Right ventricle myocardium inferior (tissue), 1 donor: ENCODE measurements at places on chromosomes 2 and 18. TPM values are rescaled to one million over a fixed set of nuclear protein-coding genes. Genes with fewer than 3 reads are reported as not detected.

- no peak for DNase-seq
These were observed 368.9 kb upstream of the HS6ST1 start for GRCh38 chr2:128687565-128687964.

DNA sequence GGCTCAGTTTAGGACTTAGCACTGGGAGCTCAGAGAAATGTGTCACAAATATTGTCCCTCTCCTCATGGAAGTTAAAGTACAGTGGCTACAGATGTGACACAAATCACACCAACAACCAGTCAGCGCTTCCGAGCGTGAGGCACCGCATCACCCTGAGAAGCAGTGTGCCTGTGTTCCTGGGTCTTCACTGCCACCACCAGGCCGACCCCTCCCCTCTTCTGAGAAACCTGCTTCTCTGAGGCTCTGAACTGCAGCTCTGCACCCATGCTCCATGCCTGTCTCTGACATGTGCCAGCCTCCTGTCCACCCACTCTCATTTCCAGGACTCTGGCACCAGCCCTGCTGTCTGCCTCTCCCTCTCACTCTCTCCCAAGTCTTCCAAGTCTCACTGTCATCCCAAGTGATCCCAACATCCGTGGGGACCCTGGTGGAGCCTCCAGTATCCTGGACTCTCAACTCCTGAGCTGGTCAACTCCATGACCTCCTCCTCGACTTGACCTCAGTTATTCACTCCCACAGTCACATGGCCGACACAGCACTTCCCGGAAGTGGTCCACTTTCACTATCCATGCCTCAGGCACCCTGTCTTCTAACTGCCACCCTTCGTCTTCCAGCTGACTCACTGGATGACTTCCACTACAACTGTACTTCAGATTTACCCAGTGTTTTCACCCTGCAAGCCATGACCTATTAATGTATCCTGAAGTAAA lies 73.5 kb downstream of the FBXO15 start:
- DNase-seq, result no peak

DNA sequence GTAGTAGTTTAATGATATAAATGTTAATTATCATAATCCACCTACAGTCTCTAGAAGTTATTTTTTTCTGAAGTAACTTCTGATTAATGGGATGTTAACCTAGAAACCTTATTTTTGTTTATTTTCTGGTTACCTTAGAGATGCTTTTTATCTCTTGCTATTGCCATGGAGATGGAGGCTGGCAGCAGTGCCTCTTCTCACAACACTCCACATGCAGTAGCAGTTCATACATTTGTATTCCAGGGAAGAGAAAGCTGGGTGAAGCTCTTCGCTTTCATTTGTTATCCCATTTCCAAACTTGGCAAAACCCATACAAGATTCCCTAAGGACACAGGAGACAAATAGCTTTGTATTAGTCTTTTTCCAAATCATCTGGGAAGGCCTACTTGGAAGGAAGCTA lies 1794.1 kb upstream of the LRRTM1 start:
- DNase-seq, result no peak

GRCh38 chr2:119943058-119943457 lies 69.8 kb upstream of the EPB41L5 start:
- DNase-seq, result no peak

GAREM2 gene
- total RNA-seq, result 1.4 TPM

DNA sequence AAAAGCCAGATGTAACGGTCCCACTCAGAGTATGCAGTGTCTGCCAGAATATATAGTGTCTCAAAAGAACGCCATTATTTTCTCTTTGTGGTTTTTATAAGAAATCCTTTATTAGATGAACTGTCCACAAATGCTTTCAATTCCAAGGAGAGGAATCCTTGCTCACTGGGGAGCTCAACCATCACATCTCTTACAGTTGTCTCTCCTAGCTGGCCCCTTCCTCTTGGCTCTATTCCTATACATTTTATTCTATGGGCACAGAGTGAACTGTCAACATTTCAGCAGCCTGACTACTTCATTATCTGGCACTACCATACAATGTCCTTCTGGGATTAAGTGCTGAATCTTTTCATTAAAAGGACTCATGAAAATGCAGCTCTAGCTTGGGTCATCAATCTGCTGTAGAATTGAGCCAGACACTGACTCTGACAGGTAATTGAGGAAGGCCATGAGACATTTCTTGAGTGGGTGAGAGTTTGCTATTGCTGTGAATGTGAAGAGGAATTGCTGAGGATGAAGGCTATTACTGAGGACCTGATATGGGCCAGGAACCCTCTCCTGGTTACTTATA lies 96.5 kb upstream of the THOC1 start:
- no peak for DNase-seq

VSNL1 gene
- total RNA-seq, result 10.4 TPM

- DNase-seq, result no peak
These were observed 65.3 kb downstream of the ZC3H6 start for GRCh38 chr2:112340475-112341267.

DCAF17 gene
- total RNA-seq, result 7.6 TPM

- DNase-seq, result no peak
These were observed 14.6 kb upstream of the NT5C1B start for GRCh38 chr2:18603854-18604530.

TSPYL6 gene
- not detected for total RNA-seq
